ENCODE measurements at places on chromosomes 1 and 21.

- DNase-seq, result no peak
Measured at GRCh38 chr1:5012249-5012648, 357.8 kb downstream of the AJAP1 start.

- DNase-seq, result no peak
Measured at GRCh38 chr1:178310685-178311105, 186.1 kb downstream of the CLEC20A start.

DNA sequence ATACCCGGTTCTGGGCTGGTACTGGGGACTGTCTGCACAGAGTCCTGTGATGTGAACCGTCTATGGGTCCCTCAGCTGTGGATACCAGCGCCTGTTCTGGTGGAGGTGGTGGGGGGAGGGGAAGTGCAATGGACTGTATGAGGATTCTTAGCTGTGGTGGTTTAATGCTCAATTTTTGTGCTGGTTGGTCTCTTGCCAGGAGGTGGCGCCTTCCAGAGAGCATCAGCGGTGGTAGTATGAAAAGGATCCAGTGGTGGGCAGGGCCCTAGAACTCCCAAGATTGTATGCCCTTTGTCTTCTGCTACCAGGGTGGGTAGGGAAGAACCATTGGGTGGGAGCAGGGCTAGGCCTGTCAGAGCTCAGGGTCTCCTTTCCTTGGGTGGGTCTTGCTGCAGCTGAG lies 89.4 kb upstream of the B3GALT2 start:
- DNase-seq, result no peak

- DNase-seq, result no peak
Measured at GRCh38 chr1:8090241-8090702, 64.2 kb upstream of the ERRFI1 start.

GRCh38 chr1:15331734-15332133 lies 78.0 kb upstream of the EFHD2 start:
- no peak for DNase-seq

DNA sequence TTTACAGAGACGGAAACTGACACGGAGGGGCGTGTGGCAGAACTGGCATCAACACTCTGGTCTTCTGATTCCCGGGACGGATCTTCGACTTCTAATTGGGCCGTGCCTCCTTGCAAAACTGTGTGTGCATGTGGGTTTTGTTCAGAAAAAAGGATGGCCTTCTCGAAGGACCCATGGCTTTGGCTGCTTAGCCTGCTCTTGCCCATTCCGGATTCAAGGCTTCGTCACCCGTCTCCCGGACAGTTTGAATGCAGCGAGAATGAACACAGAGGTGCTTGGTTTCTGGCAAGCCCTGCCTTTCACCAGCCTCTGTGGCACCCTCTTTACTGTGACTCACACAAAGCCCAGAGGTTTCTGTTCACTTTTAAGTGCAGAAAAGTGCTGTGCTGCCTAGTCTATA lies 120.1 kb downstream of the PRDM2 start:
- no peak for DNase-seq

- no peak for DNase-seq
Measured at GRCh38 chr1:236530959-236531358, 7.2 kb downstream of the LGALS8 start.

DNA sequence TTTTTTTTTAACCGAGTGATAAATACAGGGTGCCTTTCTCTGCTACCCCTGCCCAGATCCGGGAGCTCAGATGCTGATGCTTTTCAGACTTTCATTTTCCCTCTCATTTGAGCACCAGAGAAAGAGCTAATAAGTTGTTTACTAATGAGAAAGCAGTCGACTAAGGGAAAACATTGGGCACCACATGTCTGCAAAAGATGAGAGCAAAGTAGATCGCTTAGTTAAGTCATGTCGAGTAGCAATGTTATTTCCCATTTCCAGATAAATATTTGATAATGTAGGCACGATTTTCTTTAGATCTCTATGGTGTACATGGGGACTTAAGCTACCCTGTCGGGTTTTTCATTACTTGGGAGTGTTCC lies 1.2 kb downstream of the PKN2 start:
- DNase-seq, result no peak

GRCh38 chr1:226349801-226350518 lies 41.0 kb upstream of the LIN9 start:
- DNase-seq, result no peak

DNA sequence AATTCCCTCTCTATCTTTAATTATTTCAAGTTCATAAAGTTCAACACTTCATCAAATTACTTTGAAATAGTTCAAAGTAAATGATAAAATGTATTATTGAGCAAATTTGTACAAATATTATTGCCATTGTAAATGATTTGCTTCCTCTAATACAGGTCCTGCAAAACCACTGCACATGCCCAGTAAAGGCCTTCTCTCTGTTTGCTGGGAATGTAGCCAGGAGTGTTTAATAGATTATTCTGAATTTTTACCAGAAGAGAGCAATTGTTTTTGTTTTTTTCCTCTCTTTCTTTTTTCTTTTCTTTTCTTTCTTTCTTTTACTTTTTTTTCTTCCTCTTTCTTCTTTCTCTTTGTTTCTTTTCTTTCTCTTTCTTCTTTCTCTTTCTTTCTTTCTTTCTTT lies 486.3 kb downstream of the PTBP2 start:
- no peak for DNase-seq

DNA sequence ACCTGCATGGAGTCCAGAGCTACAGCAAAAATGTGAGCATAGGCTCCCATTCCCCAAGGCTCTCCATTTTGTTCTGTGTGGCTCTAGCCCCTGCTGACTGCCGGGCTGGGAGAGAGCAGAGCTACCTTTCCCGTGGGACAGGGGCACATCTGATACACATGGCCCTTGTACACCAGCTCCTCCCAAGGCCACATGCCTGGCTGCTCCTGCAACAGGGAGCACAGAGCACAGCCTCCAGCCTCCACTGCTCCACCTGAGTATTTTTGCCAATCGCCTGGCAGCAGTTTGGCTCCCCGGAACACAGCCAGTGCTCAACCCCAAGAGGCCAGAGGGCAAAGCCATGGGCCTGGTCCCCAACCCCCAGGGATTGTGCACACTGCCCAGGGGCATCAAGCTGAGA lies 146.5 kb downstream of the CHD1L start:
- no peak for DNase-seq

DNA sequence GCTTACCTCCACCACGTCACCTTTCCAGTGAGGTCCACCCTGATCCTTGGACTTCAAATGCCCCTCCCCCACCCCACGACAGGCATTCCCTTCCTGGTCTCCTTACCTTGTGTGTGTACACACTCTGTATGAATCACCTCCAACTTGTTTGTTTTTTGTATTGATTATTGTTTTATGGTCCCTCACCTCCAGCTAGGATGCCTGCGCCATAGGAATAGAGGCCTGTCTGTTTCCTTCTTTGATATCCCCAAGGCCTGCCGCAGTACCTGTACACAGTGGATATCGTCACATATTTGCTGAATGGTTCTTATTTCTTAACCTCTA lies 219.6 kb upstream of the POU3F1 start:
- no peak for DNase-seq

GRCh38 chr1:44723496-44724295 lies 7.3 kb downstream of the RNU5D-1 start:
- DNase-seq, result peak; percentile 57

DNA sequence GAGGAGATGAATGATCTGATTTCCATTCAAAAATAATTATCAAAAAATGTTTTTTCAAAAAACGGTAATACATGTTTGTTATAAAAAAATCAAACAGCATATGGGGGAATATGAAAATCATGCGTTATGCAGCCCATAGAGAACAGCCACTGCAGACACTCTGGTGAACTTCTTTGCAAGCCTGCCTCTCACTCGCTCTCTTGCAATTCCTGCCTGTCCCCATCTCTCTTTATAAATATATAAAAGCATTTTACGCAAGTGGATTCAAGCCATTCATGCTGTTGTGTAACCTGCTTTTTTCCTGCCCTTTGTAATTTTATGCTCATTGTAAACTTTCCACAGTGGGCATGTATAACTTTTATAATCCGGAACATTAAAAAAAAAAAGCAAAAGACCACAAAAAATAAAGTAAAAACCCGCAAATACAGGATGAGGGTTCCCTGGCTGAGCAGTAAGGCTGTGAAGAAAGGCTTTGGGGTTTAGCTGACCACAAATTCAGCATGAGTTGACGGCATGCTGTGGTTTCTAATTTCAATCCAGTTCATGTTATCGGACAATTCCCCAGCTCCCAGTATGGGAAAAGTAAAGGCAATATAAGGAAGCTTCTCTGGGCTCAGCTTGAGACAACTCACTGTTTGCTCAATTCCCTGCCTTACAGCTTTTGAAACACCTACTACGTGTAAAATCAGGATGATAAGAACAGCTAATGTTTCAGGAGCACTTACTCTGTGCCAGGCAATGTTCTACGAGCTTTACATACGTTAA lies 52.8 kb upstream of the ZBTB40 start:
- no peak for DNase-seq

GRCh38 chr1:228459091-228459993 lies 27.8 kb upstream of the RNF187 start:
- DNase-seq, result peak; percentile 52

GRCh38 chr1:205580140-205580922 lies 51.5 kb downstream of the ELK4 start:
- DNase-seq, result no peak

DNA sequence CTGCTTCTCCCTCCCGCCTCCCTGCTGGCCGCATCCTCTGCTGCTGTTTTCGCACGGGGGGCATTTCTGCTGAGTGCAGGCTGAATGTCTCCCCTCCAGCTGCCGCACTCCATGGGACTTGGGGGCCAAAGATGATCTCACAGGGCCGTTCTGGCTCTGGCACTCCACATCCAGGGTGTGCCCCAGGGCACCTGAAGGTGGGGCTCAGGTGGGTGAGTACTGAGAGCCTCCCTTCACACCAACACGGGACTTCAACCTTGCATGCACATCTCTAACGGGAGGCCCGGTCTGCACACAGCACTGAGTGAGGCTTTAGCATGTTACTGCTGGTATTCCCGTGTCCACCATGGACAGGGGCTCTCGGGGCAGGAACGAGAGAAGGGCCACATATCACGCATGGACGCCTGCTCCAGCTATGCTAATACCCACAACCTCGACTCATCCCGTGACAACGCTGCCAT lies 88.9 kb downstream of the DMRTB1 start:
- no peak for DNase-seq

GRCh38 chr1:36567601-36568341 lies 85.1 kb upstream of the CSF3R start:
- DNase-seq, result no peak

Data from stimulated activated CD4-positive, alpha-beta T cell treated with anti-CD3 and anti-CD28 coated beads, Interleukin-4, amount 100 ng/mL, for 1 hour (primary cell).